ENCODE measurements at places on chromosomes 16 and 17. TPM values are rescaled to one million over a fixed set of nuclear protein-coding genes. Genes with fewer than 3 reads are reported as not detected.

DNA sequence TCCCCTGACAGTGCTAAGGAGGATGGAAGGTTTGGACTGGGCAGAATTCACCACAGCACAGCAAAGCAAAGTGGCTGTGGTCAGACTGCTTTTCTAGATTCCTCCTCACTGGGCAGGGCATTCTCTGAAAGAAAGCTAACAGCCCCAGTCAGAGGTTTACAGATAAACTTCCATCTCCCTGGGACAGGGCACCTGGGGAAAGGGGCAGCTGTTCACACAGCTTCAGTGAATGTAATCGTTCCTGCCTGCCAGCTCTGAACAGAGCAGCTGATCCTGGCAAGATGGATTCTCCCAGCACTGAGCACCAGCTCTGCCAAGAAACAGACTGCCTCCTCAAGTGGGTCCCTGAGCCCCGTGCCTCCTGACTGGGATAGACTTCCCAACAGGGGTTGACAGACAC lies 42.4 kb upstream of the KIF2B start:
- no peak for DNase-seq

DNA sequence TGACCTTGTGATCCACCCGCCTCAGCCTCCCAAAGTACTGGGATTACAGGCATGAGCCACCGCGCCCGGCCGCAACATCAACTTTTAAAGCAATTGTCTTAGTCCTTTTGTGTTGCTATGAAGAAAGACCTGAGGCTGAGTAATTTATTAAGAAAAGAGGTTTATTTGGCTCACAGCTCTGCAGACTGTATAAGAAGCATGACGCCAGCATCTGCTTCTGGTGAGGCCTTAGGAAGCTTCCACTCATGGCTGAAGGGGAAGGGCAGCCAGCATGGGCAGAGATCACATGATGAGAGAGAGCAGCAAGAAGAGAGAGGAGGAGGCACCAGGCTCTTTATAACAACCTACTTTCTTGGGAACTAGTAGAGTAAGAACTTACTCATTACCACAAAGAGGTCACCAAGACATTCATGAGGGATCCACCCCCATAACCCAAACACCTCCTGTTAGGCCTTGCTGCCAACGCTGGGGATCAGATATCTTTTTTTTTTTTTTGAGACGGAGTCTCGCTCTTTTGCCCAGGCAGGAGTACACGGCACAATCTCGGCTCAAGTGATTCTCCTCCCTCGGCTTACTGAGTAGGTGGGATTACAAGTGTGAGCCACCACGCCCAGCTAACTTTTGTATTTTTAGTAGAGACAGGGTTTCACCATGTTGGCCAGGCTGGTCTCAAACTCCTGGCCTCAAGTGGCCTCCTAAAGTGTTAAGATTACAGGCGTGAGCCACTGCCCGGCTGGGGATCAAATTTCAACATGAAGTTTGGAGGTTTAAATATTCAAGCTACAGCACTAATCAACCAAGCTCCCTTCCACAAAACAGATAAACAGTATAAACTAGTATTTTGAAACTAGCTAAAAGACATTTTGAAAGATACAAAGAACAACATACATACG lies 21.4 kb upstream of the GPT2 start:
- DNase-seq, result no peak

DNA sequence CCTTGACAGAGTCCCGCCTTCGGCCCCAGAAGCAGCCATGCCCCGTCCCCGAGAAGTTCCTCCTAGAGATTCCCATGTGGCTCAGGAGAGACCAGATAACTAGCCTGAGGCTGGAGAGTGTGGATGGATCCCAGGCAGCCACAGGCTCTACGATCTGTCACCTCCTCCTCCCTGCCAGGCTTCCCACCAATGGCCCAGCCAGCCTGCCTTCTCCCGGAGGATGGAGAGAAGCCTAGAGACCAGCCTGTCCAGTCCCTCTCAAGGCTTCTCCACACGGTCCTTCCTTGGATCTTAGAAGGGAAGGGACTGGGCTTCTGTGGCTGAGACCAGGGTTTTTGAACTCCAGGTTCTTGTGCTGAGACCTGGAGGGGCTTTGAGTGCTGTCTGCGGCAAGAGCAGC lies 1.6 kb upstream of the SMTNL2 start:
- no peak for DNase-seq

DNA sequence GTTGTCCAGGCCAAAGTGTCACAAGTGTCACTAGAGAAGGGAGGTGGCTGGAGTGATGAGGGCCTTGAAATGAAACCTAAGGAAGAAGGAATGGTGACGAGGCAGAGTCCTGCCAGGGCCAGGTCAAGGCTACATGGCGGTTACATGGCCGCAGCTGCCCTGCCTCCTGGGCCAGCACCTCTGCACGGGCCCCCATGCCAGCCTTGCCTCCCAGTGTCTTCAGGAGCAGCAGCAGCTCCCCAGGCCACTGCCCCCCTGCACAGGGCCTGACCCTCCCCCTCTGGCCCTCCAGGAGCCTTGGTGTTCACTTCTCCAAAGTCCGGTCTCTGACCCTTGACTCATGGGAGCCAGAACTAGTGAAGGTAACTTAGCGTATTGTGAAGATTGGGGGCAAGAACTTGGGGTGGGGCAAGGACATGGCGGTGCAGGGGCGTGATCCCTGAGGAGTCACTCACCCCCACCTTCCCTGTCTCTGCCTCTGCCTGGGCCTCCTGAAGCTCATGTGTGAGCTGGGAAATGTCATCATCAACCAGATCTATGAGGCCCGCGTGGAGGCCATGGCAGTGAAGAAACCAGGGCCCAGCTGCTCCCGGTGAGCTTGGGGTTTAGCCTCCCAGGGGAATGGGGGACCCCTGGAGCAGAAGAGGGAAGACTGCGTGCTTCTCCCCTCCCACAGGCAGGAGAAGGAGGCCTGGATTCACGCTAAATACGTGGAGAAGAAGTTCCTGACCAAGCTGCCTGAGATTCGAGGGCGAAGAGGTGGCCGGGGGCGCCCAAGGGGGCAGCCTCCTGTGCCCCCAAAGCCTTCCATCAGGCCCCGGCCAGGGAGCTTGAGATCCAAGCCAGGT lies 4.1 kb upstream of the KCTD11 start:
- no peak for DNase-seq

GRCh38 chr17:80105762-80106161 lies 4.4 kb downstream of the GAA start:
- no peak for DNase-seq

DNA sequence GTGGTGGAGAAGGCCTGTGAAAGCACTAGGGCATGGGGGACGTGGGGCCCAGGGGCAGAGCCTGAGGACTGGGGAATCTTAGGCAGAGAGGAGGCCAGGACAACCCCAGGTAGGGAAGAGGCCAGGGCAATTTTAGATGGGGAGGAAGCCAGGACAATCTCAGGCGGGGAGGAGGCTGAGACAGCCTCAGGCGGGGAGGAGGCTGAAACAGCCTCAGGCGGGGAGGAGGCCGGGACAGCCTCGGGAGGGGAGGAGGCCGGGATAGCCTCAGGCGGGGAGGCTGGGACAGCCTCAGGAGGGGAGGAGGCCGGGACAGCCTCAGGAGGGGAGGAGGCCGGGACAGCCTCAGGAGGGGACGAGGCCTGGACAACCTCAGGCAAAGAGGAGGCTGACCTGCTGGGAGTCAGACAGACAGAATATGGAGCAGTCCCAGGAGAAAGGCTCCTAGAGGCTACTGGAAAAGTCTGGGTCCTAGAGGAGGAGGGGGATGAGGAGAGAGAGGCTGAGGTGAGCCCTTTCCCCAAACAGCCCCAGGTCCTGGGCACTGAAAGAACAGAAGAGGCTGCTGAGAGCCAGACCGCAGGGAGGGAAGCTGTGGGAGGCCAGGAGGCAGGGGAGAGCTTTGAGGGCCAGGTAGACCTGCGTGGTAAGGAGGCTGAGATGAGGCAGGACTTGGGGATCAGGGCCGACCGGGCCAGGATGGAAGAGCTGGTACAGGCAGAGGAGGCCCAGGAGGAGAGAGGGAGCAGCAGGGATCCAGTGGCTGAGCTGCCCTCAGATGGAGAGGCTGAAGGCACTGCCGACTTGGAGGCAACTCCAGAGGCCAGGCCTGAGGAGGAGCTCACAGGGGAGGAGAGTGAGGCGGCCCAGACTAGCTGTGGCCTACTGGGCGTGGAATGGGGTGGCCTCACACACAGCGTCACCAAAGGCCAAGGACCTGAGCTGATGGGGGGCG lies 1.6 kb downstream of the APOBR start:
- no peak for DNase-seq

DNA sequence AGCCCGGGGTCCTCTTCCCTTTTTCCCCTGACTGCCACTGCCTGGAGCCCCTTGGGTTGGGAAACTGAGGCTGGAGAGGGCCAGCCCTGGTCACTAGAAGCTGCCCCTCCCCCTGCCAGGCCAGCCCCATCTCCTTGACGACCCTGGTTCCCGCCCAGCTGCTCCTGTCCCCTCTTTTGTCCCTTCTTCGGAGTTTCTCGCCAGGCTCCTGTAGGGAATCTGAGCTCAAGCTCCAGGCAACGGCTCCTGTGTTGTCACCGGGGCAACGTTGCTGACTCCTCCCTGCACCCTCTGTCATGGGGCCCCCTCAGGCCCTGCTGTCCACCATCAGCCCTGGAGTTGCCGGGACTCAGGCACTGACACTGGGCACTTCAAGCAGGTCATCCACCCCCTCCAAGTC lies 5.7 kb downstream of the LLGL1 start:
- no peak for DNase-seq

DNA sequence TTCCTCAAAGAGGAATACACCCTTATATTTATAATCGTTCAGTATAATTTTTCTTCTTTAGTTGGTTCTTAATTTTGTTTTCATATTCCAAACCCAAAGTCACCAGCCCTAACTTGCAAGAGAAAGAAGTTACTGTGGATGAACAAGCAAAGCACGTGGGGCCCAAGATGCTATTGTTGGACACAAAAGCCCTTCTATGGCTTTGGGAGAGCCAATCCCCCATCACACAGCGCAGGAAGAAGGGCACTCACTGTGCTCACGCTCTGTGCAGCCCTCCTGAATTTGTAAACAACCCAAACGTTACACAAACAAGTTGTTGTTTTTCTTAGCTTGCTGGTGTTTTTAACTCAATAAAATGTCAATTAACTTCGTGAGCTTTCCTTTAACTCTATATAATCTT lies 22.5 kb downstream of the SPPL2C start:
- no peak for DNase-seq

- no peak for DNase-seq
Observed at GRCh38 chr17:78558181-78558850, 18.9 kb downstream of the DNAH17 start.

DNA sequence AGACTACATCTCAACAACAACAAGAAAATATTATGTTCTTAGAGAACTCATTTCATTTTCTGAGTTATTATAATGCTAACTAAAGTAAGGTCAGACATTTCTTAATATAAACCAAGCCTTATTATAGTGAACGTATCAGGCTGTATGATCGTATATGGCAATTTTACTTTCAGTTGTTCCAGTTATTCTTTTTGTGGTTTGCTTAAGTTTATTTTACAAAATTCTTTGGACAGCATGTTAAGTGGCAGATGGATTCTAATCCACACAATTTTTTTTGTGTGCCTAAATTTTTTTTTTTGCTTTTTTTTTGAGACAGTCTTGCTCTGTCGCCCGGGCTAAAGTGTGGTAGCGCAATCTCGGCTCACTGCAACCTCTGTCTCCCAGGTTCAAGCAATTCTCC lies 59.0 kb downstream of the VMP1 start:
- DNase-seq, result no peak

DNA sequence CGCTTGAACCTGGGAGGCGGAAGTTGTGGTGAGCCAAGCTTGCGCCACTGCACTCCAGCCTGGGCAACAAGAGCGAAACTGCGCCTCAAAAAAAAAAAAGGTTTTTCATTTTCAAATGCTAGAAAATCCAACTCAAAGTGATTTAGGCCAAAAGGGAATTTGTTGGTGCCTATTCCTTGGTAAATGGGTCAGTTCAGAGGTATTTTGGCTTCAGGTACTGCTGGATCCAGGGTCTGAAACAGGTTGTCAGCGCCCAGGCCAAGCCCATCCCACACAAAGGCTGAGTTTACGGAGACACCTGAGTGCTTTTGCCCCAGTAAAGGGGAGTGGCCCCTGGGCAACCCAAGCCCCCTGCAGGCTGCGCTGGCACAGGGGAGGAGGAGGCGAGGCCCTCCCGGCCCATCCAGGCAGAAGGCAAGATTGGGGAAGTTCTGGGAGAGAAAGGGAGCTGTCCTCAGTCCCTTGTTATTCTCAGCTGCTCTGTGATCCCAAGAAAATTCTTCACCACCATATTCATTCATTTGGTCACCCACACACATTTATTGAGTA lies 8.5 kb upstream of the JPH3 start:
- no peak for DNase-seq

- no peak for DNase-seq
Observed at GRCh38 chr16:74622005-74622404, 15.1 kb upstream of the GLG1 start.

GRCh38 chr16:2827831-2828520 lies 2.1 kb upstream of the ZG16B start:
- no peak for DNase-seq

- DNase-seq, result no peak
Observed at GRCh38 chr17:67047382-67047781, 3.0 kb downstream of the CACNG1 start.

- DNase-seq, result no peak
Observed at GRCh38 chr17:2277429-2278170, 26.0 kb downstream of the SMG6 start.

- peak; percentile 71 for DNase-seq
Observed at GRCh38 chr16:1331712-1332617, 1.5 kb upstream of the BAIAP3 start.

- DNase-seq, result no peak
Observed at GRCh38 chr17:77392376-77393273, 251.9 kb downstream of the SEC14L1 start.

DNA sequence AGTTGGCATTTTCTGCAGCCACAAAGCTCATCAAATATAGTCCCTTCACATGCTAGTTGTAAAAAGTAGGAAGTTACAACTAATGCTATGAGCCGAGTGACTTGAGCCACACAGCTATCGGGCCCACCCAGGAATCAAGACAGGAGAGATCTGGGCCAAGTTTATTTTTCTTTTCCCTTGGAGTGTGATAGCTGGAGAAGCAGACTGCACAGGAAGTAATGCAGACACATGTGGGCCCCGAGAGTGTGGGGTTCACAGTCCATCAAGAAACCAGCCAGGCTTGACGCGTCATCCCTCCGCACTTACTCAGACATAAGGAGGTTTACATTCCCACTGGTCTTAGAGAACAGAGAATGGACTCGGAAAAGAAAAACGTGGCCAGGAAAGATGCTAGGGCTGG lies 403.1 kb upstream of the CDH11 start:
- no peak for DNase-seq

DNA sequence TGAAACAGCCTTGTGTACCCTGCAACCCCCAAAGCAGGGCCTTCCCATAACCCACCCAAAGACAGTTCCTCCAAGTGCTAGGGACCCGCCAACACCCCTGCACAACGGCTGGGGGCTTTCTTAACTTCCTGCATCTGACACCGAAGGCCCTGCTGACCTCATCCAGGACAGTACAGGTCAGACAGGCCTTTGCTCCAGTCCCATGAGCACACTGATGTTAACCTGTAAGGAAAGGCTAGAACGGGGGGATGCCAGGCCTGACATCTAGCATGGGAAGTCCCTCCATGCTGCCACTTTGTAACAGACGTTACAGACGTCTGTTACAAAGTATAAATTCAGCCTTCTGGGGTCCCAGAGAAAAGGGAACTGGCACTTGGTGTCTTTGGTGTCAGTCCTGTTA lies 369.1 kb downstream of the CPPED1 start:
- DNase-seq, result no peak

- no peak for DNase-seq
Observed at GRCh38 chr17:30939051-30939689, 17.4 kb downstream of the ADAP2 start.

MARVELD3 gene
- not detected for total RNA-seq

TNP2 gene
- not detected for total RNA-seq

MATCAP1 gene
- 4.2 TPM for total RNA-seq

PYY gene
- not detected for total RNA-seq

TMC5 gene
- total RNA-seq, result not detected

ZNF385C gene
- not detected for total RNA-seq

HDAC5 gene
- 80.0 TPM for total RNA-seq

ZPBP2 gene
- not detected for total RNA-seq

Data from right atrium auricular region (tissue), 2 donors.